ENCODE measurements at places on chromosomes 6 and 20.
A peak's percentile ranks its signal among the peaks of the same experiment; 100 is the strongest.

- DNase-seq: peak; percentile 72
Measured at GRCh38 chr6:33427585-33428223, 7.8 kb downstream of the SYNGAP1 start.

DNA sequence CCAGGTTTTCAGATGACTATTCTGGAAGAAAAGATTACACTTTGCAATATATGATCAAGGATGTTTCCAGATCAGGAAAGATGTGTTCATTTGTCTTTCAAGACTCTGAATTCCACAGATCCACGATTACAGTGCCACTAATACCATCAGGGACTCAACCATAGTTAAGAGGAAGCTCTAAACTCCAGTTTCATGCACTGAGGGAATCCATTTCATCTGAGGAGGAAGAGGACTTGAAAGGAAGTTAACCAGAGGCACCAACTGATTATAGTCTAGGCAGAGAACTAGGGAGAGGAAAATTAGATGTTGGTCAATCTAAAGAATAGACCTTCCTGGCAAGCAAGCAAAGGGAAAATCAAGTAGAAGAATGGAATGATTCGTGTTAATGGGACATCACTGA is 218.3 kb upstream of the PRDM1 start:
- no peak for DNase-seq

GRCh38 chr20:10553326-10553984 is 118.3 kb downstream of the SLX4IP start:
- DNase-seq: peak; percentile 52

DNA sequence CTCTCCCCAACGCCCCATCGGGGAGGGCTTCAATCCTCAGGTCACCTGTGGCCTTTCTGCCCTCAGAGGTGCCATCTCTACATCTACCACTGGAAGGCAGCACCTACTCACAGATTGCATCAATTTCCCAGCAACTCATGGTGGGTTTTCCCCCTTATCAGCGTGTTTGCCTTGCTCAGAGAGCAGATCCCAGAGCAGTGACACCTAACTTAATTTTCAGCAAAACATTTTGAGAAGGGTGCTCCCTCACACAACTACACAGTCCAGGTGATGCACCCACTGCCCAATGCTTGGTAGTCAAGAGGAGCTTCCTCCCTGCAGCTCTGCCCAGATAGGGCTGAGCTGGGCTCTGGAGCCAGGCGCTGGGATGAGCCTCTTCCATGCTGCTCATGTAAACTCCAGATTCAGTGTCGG is 48.2 kb downstream of the PLG start:
- DNase-seq: no peak

Data from right lobe of liver (tissue), 6 donors.